ENCODE measurements at places on chromosomes 16 and 17. TPM values are rescaled to one million over a fixed set of nuclear protein-coding genes. Genes with fewer than 3 reads are reported as not detected.

Gene SLC16A3
- 140 TPM for total RNA-seq

Gene C16orf82
- not detected for total RNA-seq

Gene C16orf86
- 3.8 TPM for total RNA-seq

Gene KCNH4
- 0.15 TPM for total RNA-seq

Gene SLFN11
- 32.1 TPM for total RNA-seq

Gene MYL4
- total RNA-seq = not detected

Gene CHST5
- total RNA-seq = not detected

Gene MYH2
- total RNA-seq = not detected

Gene TMEM238L
- not detected for total RNA-seq

Gene SDF2
- total RNA-seq = 43.9 TPM

Gene DPEP2
- 12.4 TPM for total RNA-seq

Gene GPR139
- not detected for total RNA-seq

Gene GAN
- total RNA-seq = 6.9 TPM

Gene MAPT
- total RNA-seq = 0.46 TPM

Gene MT4
- not detected for total RNA-seq

Gene ZNF768
- 2.6 TPM for total RNA-seq

Gene NPIPB13
- 11.4 TPM for total RNA-seq

Gene CHD9NB
- total RNA-seq = 0.15 TPM

Gene YBX2
- total RNA-seq = 0.55 TPM

Gene MMP2
- total RNA-seq = not detected

Gene NTN3
- total RNA-seq = not detected

Gene CCDC47
- 65.4 TPM for total RNA-seq

Gene ASGR1
- 0.29 TPM for total RNA-seq

Gene TSPOAP1
- total RNA-seq = 44.1 TPM

Gene PRSS8
- 0.17 TPM for total RNA-seq

Gene KRTAP4-5
- not detected for total RNA-seq

Gene SGF29
- total RNA-seq = 49.3 TPM

Gene SSTR5
- not detected for total RNA-seq

Gene OTOP2
- not detected for total RNA-seq

Gene SEPTIN12
- not detected for total RNA-seq

Gene TNFRSF13B
- not detected for total RNA-seq

Gene SLC5A11
- total RNA-seq = not detected

Gene XAF1
- total RNA-seq = 446 TPM

Gene TPSD1
- not detected for total RNA-seq

Gene KRT36
- total RNA-seq = not detected

Gene RNF222
- 0.10 TPM for total RNA-seq

Gene CRLF3
- total RNA-seq = 68.8 TPM

Gene CCL8
- total RNA-seq = not detected

Gene CD2BP2
- total RNA-seq = 65.0 TPM

Gene CYB5D1
- total RNA-seq = 9.0 TPM

Gene WSCD1
- total RNA-seq = not detected

Gene SPNS3
- 8.0 TPM for total RNA-seq

Measured in activated CD4-positive, alpha-beta T cell treated with anti-CD3 and anti-CD28 coated beads, Interleukin-2, amount 10 ng/mL, durations not matched to agents 7 days and 5 days (primary cell).